ENCODE measurements at places on chromosomes 5 and 9.

DNA sequence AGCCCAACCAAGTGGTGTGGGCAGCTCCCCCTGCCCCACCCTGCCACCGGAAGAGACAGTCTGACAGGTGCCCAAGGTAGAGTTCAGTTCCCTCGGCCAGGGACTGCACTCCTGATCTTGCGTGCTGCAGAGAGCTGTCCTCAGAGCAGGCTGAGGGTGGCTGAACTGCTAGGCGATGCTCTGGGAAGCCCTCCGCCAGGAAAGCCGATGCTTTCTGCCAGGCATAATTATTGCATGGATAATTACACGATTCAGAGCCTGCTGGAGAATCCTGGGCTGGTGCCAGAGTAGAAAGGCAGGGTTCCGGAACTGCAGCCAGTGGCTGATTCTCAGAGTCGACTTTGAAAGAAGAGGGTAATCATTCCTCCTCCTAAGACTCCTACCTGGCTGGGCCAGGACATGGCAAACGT is 19.3 kb downstream of the KCNIP1 start:
- peak; percentile 72 for DNase-seq

DNA sequence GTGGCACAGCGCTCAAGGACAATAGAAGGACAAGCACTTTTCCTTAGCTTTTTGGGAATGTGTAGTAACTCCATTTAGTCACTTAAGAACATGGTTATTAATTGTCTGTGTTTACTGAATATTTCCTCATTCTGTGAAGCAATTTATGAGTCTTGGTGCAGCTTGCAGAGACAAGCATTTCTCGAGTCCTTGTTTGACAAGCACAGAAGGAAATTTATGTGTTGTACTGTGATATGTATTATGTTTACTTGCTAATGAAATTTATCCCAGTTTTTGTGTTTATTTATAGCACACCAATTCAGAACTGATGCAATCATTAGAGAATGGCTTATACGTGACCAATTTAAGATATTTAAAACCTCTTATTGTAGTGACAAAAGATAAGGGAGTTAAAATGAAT is 168.6 kb downstream of the PRELID2 start:
- DNase-seq = no peak

- DNase-seq = no peak
Observed at GRCh38 chr5:131514316-131515283, 120.4 kb downstream of the RAPGEF6 start.

GRCh38 chr9:20945269-20945668 is 86.2 kb downstream of the HACD4 start:
- DNase-seq = no peak

DNA sequence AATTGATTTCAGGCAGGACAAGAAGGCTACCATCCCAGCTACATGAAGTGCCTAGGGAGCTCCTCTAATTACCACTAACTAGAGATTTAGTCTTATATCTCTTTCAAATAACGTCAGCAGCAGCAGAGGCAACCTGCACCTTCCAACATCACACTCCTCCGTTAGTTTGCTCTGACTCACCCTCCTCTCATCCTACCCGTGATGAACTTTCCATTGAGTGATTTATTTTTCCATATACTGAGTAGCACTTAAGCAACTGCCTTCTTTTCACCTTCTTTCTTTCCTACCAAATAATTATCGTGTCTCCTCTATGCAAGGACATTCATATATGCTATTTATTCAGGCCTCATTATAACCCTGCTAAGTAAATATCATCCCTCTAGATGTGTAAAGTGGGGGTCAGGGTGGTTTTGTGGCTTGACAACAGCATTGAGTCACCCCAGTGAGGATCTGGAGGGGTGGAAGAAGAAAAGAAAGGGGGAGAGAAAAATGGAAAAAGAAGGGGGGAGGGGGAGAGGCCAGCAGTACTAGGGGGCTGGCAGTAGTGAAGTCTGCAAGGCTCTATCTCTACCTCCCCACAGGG is 64.6 kb upstream of the CAST start:
- no peak for DNase-seq

GRCh38 chr5:94239266-94239665 is 379.1 kb downstream of the KIAA0825 start:
- DNase-seq = no peak

DNA sequence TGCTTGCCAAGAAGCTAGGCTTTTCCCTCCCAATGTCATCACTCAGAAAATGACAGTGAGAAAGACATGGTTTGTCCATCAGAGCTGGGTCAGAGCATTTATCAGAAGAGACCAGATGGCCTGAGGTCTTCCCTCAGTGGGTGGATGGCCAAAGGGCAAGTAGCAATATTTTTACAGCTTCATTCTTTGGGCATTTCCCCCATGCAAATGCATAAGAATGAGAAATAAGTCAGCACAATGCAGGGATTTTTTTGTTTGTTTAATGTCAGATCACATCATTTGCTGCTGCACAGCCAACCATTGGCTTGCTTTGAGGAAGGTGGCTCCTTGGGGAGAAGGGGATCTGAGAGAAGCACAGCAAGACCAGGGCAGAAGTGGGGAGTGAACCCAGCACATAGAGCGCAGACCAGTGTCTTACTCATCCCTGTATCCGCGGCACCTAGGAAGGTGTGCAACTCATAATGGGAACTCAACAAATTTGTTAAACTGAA is 209.6 kb downstream of the SEMA6A start:
- DNase-seq = no peak

DNA sequence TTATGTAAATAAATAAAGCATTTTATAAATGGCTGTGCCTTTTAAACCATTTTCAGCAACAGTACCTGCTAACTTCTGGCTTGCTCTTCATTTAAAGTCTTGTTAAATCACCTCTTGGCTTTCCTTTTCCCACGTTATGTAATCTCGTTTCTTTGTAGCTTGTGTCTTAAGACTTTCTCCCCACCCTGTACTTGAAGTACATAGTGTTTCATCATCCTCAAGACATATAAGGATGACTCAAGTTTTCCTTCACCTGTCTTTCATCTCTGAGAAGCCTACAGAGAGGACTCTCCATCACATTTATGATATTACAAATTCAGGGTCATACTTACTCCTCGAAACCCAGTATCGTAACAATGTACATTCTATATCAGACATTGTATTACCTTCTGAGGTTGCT is 33.9 kb downstream of the PRELID2 start:
- no peak for DNase-seq

DNA sequence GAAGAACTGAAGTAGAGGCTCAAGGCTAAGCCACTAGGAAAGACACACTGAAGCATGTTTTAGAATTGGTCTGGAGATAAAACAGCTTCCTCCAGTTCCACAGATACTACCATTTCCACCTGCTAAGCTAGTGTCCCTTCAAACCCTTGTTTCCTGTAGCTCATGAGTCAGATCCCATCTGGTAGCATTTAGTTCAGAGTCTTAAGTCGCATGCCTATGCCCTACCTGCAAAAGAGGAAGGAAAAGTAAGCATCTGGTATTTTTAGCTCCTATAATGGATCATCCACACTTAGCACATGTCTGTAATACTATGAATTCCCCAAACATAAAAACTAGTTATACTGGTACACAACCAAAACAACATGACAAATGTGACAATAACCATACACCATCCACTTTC is 92.1 kb downstream of the CDKN2A start:
- no peak for DNase-seq

- no peak for DNase-seq
Observed at GRCh38 chr5:155895484-155895883, 431.5 kb upstream of the SGCD start.

- no peak for DNase-seq
Observed at GRCh38 chr9:35827486-35827885, 1.0 kb downstream of the FAM221B start.

- DNase-seq = no peak
Observed at GRCh38 chr9:27150746-27151406, 41.9 kb downstream of the TEK start.

GRCh38 chr5:142245786-142246185 is 79.0 kb downstream of the SPRY4 start:
- DNase-seq = no peak

- no peak for DNase-seq
Observed at GRCh38 chr9:17876687-17877086, 297.8 kb downstream of the SH3GL2 start.

- DNase-seq = no peak
Observed at GRCh38 chr9:33837138-33837537, 20.2 kb downstream of the UBE2R2 start.

Data from cerebellar cortex (tissue), 1 donor.